Fibroblast of skin of back (primary cell): ENCODE measurements at places on chromosomes 16 and 17.

GRCh38 chr17:20986767-20987510 is 55.9 kb downstream of the USP22 start:
- no peak for DNase-seq

GRCh38 chr17:74153821-74154430 is 49.6 kb upstream of the RPL38 start:
- no peak for DNase-seq

- DNase-seq = no peak
Observed at GRCh38 chr17:9976283-9977179, 71.5 kb upstream of the RCVRN start.

- DNase-seq = peak; percentile 85
Observed at GRCh38 chr16:11977376-11978041, 975 bp downstream of the SNX29 start.

DNA sequence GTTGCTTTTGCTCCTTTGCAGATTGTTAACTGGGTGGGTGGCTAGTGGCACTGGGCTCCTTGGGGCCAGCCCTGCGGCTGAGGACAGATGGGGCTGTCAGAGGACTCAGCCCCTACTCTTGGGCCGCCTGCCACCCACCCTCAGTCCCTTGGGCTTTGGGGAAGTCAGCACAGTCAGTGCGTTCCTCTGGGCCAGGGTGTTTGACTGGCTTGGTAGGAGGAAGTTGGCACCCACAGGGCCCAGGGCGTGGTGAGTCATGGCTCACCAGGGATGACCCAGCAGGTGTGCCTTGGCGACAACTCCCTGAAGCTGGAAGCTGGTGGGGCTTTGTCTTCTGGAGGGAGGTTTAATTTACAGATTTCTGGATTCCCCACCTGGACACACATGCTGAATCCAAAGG is 32.4 kb downstream of the HAPSTR1 start:
- no peak for DNase-seq

- DNase-seq = peak; percentile 50
Observed at GRCh38 chr16:19329932-19330331, 44.4 kb downstream of the CLEC19A start.

GRCh38 chr17:68711858-68712257 is 110.7 kb upstream of the FAM20A start:
- DNase-seq = peak; percentile 16

- DNase-seq = no peak
Observed at GRCh38 chr16:69763599-69763942, 1.4 kb downstream of the WWP2 start.

DNA sequence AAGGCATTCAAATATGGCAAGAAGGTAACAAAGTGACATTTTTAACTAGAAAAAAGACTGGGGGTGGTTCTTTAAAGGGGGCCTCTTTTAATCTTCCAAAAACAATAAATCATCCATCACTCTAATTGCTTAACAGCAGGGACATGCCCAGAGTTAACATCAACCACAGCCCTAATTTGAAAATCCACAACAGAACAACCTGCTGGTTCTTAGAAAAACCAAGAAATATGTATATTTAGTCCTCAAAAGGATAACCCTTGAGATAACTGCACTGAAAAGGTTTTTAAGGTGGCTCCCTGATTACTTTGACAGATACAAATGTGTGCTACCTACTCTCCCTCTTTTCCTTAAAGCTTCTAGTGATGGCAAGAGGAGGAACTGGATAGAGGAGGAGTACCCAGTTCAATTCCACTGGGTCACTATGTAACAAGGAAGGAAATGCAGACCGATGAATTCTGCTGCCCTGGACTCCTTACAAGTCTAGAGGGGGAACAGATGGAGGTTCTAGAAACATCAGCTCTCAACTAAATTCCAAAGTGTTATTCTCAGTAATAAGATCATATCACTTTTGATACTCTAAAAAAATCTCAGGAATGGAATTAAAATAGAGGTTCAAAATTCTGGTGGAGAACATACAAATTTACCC is 54.3 kb downstream of the N4BP1 start:
- DNase-seq = no peak

DNA sequence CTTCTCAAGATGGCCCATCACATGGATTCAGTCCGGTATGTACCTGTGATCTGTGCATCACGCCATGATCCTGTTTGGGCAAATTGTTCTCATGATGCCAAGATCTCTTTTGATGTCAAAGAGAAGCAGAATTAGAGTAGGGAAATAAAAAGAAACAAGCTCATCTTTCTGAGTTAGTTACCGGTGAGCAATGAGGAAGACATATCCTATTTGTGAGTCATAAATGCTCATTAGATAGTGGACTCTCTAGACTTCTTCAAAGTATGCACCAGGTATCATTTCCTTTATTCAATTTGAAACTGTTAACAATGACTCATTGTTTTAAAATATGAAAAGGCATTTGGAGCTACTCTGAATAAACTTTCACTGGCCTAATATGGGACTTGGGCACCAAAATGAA is 8.0 kb upstream of the KRTAP4-12 start:
- DNase-seq = peak; percentile 67

DNA sequence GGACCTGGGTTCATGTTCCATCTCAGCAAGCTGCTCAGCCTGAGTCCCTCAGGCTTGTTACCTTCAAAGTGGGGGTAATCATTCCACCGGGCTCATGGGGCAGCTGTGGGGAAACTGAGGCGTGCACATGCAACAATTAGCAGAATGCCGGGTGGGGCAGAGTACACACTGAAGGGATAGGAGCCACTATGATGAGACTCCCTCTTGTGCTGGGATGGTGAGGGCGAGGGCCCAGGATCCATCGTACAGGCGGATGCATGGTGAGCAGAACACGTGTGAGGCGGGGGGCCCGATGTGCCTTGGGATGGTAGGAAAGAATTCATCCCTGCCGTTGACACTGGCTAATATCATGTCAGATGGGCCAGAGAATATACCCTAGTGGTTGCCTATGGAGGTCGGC is 25.5 kb upstream of the MAP3K14 start:
- DNase-seq = no peak

GRCh38 chr16:3461151-3461550 is 17.7 kb downstream of the NAA60 start:
- no peak for DNase-seq

- no peak for DNase-seq
Observed at GRCh38 chr16:84905965-84906460, 86.2 kb downstream of the CRISPLD2 start.

- no peak for DNase-seq
Observed at GRCh38 chr17:57234739-57235092, 21.6 kb upstream of the MSI2 start.

GRCh38 chr17:36086791-36087190 is 3.2 kb downstream of the CCL3 start:
- DNase-seq = no peak

DNA sequence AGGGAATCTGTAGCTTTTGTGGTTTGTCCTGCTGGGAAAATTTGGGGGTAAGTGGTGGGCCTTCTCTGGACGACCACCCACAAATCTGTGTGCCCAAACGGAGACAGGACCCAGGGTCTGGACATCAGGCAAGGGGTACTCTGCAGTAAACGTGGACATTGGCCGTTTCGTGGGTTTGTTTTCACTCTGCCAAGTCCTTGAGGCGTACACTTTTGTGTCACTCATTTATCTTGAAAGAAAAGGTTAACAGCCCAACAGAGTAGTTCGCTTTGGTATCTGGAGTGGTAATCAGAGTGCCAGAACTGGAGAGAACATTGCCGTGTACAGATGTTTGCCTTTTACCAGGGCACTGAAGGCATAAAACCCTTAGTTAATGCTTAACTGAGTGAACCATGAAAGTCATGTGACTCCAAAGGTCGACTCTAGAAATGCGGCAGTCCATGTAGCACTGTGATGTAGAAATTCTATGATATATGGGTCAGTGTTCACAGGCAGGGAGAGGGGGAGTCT is 15.4 kb downstream of the NAA60 start:
- no peak for DNase-seq

GRCh38 chr16:86078121-86078600 is 179.2 kb downstream of the IRF8 start:
- no peak for DNase-seq
